ENCODE measurements at places on chromosomes 6 and 20.

- DNase-seq: no peak
Measured at GRCh38 chr20:3653921-3654320, 9.3 kb downstream of the GFRA4 start.

GRCh38 chr6:52937908-52938307, 28.4 kb upstream of the GSTA3 start:
- no peak for DNase-seq

DNA sequence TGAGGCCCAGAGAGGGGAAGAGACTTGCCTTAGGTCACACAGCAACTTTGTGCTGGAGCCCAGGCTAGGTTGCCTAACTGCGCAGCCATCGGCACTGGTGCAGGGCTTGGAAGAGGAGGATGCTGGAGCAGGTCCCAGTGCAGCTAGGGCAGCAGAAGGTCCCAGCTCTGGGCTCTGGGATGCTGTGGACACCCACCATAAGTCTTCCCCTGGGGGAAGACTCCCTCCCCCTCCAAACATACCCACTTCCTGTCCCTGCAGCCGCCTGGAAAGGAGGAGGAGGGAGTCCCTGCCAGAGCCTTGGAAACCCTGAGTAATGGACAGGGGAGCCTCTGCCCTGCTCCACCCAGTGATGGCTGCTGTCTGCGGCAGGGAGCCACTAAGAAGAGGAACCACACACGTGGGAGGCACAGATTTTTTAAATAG, 93.6 kb downstream of the NCR2 start:
- peak; percentile 27 for DNase-seq

GRCh38 chr6:150001295-150002008, 23.9 kb downstream of the RAET1L start:
- DNase-seq: no peak

DNA sequence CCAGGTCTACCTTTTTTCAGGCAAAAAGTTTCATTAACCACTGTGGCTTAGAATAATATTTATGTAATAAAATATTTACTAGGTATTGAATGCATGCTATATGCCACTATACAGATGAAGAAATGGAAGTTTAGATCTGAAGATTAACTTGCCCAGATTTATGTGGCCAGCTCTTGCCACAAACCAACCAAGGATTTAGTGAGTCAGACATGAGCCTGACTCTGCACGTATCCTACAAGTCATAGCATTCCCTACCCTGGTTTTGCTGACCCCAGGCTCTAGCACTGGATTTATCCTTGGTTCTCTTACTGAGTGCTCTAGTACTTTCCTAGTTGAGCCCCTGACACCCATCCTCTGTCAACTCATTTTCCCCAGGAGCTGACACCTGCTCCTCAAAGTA, 75.4 kb downstream of the ANKEF1 start:
- DNase-seq: no peak

- no peak for DNase-seq
Measured at GRCh38 chr6:53527249-53527765, 17.6 kb downstream of the GCLC start.

DNA sequence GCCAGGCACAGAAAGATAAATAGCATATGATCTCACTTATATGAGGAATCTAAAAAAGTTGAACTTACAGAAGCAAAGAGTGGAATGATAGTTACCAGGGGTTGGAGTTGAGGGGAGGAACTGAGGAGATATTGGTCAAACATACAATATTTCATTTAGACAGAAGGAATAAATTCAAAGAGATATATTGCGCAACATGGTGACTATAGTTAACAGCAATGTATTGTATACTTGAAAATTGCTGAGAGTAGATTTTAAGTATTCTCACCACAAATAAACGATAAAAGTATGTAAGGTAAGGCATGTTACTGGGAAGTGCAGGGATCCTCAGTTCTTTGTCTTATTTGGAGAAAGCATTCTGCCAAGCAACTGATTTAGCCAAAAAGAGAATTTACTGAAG, 171.9 kb downstream of the LMBRD1 start:
- DNase-seq: no peak

- no peak for DNase-seq
Measured at GRCh38 chr6:105487040-105487790, 84.3 kb upstream of the PREP start.

DNA sequence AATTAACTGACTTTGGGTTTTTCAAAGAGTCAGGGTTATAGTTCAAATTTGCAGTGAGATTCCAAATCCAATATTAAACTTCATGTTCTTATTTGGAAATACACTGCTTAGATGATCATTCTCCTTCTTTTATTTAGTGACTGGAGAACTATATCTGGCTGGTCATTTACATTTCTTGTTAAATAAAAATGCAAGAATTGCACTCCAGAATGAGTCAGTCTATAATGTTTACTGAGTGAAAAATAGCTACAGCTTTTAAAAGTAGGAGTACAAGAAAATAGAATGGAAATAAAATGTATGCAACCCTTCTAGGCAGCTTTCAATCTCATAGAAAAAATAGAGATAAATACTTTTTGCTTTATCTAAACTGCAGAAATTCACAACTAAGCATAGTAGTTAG, 54.5 kb upstream of the CD2AP start:
- no peak for DNase-seq

- no peak for DNase-seq
Measured at GRCh38 chr6:24214984-24215383, 89.0 kb downstream of the NRSN1 start.

DNA sequence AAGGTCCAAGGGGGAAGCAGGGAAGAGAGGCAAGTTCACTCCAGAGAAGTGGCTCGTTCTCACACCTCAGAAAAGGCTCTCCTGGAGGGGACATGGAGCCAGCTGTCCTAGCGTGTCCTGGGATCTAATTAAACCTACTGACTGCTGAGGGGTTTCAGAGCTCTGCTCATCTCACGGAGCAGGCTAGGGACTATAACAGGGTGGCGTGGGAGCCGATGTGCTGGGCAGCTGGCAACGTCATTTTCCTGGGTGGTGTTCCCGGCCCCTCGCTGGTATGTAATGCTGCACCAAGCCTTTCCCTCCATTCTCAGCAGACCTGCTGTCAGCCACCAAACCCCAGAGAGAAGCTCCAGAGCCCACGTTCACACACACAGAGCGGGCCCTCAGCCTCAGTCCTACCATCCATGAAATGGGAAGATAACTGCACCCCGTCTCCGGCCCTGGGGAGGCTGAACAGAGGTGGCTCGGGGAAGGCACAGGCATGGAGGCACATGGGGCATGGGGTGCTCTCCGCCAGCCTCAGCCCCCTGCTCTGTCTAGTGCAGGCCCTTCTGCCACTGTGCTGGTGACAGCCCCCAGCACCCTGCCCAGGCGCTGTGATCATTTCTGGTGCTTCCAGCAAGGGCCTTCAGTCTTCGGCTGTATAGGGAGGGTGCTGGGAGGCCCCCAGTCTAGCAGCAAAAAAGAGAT, 1.9 kb downstream of the CST7 start:
- DNase-seq: no peak

- DNase-seq: no peak
Measured at GRCh38 chr6:28240471-28240870, 11.6 kb downstream of the ZKSCAN4 start.

DNA sequence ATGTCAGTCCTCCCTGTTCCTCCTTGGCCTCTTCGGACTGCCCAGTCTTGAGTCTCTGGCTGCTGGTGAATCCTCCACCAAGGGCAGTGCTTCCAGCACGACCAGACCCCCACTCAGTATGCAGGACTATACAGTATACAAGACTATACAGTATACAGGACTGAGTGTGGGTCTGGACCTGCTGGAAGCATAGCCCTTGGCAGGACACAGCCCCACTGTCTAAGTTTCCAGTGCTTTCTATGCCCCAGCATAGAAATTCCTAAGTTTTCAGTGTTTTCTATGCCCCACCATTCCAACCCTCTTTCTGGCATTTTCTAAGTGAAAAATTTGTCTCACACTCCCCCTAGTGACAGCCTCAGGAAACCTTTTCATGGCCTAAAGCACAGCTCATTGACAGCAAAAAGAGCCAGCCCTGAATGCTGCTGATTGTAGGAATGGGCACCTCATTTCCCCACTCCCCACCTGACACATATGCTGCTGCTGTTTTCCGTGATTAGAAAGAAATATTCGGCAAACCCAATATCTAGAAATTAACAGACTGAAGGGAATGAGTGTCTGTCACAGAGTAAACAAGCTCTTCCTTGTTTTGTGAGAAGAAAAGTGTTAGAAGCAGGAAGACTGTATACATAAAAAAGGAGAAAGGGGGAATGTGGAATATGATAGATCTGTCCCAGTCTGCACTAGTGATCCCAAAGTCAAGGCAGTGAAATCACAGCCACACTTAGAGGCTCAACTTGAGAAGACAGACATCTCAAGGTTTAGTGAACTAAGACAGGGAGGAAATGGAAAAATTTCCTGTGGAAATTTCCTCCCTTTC, 206.9 kb downstream of the IBTK start:
- no peak for DNase-seq

- DNase-seq: no peak
Measured at GRCh38 chr20:23412026-23412425, 9.3 kb downstream of the NAPB start.

GRCh38 chr6:57261926-57262325, 39.8 kb upstream of the RAB23 start:
- DNase-seq: no peak

DNA sequence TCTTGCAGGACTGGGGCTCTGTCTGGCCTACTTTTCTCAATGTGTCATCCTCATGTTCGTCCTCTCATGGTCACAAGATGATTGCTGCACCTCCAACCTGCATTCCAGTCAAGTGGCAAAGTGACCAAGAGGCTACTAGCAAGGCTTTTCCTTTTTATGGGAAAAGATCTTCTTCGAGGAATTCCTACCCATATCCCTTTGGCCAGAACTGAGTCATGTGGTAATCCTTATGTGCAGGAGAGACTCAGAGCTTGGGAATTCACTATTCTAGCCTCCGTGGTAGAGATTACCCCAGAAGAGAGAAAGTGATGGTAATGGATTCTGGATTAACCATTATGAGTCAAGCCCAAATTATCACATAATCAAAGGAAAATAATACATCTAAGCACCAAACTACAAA, 162.7 kb downstream of the KCNQ5 start:
- no peak for DNase-seq

GRCh38 chr6:3977875-3978711, 100.8 kb downstream of the FAM217A start:
- DNase-seq: peak; percentile 65

DNA sequence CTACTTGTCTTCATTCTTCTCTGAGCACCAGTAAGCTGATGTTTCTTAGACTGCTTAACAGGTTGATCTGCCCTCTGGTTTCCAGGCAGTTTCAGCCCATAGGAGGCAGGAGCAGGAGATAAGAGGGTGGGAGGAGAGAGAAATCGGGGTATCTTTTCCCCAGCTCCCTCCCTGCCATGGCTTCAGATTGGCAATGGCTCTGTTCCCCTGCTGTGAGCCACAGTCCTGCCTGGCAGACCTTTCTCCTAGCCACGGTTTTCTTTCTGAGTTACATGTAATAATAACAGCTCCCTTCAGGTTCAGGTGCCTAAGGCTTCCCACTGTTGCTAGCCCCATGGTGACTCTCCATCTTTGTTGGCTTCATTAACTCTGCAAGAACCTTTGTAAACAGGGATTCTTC, 115.3 kb downstream of the CD83 start:
- no peak for DNase-seq

DNA sequence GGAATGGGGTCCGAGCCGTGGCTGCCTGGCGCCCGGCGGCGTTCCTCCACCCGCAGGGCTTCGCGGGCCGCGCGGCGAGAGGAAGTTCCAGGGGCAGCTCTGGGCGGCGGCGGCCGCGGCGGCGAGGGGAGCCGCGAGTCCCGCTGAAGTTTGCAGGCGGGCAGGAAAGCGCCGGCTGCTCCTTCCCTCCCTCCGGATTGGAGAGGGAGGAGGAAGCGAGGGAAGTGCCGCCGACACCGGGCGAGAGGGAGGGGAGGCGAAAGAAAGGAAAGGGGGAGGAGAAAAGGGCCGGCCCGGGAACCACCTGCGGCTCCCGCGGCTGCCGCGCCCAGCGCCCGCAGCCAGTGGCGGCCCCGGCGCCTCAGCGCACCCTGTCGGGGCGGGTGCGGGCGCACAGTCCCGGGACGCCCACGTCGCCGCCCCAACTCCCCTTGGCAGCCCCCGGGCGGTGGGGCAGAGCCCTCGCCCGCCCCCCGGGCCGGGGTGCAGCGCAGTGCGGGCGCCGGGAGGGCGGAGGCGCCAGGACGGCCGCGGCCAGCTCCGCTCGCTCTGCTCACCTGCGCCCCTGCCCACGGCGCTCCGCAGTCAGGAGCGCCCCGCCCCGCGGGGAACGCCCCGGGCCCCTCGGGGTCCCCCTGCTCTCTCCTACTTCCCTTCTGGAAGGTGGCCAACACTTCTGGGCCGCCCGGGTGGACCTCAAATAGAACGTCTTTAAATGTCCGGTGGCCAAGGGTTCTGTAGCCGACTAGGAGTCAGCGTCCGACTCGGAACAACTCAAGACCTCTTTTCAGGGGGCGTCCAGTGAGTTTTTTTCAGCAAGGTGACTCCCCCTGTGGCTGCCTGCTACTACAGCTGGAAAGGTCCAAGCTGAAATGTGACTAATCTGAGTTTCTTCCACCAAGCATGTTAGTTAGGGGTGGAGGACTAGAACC, 80.3 kb upstream of the CCDC28A start:
- DNase-seq: no peak

DNA sequence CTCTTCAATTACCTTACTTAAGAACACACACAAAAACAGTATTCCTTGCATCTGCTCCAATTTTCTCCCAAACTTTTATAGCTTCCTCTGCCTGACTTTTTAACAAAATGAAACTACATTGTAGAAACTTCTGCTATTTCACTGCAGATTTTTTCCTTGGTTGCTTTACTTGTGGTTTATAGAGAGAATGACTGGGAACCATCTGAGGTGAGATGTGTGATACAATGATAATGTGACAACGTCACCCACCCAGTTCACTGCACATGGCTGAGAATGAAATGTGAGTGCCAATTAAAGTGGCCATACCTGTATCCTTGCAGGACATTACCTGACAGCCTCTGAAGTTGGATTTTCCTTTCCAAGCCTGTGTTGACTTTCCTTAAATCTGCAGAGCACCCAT, 258.4 kb downstream of the CD83 start:
- no peak for DNase-seq

- no peak for DNase-seq
Measured at GRCh38 chr6:150813993-150814359, 51.5 kb upstream of the MTHFD1L start.

GRCh38 chr6:37049758-37050044, 44.2 kb downstream of the FGD2 start:
- no peak for DNase-seq

GRCh38 chr20:36792422-36792821, 18.9 kb upstream of the DSN1 start:
- peak; percentile 29 for DNase-seq

Data from AG09309 (cell line).